Upper lobe of right lung (tissue), 1 donor: ENCODE measurements at places on chromosomes 1 and 21. TPM values are rescaled to one million over a fixed set of nuclear protein-coding genes. Genes with fewer than 3 reads are reported as not detected.

DNA sequence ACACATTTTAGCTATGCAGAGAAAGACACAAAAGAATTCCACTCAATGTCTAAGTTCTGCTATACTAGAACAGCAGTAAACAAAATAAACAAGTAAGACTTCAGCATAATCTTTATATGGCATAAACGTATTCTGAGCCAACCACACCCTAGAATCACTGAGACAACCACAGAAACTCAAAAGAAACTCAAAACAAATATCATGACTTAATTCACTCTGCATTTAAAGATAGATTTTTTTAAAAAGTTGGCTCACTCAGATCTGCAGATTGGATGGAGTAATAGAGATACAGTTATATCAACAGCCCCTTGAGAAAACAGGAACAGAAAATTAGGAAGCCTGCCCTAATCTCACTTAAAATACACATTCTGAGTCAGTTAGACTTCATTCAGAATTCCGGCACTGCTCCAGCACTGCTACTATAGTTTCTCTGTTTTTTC lies 95.0 kb downstream of the COL24A1 start:
- DNase-seq = no peak
- H3K27ac ChIP-seq = no peak overlapping the region
- no peaks in the 10 kb centered on the region for H3K27me3 ChIP-seq
- H3K36me3 ChIP-seq = no peaks in the 10 kb centered on the region

DNA sequence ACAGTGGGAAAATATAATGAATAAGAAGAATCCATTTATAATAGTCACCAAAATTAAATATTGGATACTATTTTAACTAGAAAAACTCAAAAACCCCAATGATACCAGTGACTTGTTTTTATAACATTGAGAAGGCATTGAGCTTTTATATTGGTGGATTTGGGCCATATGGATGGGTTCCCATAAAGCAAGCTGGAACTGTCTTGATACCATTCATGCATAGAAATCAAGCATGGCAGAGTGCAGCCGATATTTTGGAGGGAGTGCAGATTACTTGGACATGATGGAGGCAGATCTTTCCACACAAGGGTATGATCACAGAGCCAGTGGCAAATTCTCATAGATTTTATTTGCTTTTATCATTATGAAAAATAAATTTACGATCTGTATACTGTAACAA lies 3.8 kb upstream of the RWDD3 start:
- DNase-seq = no peak
- H3K4me3 ChIP-seq = no peak overlapping the region
- no peaks in the 10 kb centered on the region for H3K27me3 ChIP-seq
- H3K36me3 ChIP-seq = no peaks in the 10 kb centered on the region

Gene MOV10
- total RNA-seq = 62.8 TPM

GRCh38 chr1:76038287-76039004 lies 36.1 kb upstream of the ST6GALNAC3 start:
- H3K27me3 ChIP-seq = no peaks in the 10 kb centered on the region
- no peaks in the 10 kb centered on the region for H3K36me3 ChIP-seq
- no peak overlapping the region for H3K4me3 ChIP-seq
- no peak for DNase-seq
- H3K4me1 ChIP-seq = no peaks in the 10 kb centered on the region

DNA sequence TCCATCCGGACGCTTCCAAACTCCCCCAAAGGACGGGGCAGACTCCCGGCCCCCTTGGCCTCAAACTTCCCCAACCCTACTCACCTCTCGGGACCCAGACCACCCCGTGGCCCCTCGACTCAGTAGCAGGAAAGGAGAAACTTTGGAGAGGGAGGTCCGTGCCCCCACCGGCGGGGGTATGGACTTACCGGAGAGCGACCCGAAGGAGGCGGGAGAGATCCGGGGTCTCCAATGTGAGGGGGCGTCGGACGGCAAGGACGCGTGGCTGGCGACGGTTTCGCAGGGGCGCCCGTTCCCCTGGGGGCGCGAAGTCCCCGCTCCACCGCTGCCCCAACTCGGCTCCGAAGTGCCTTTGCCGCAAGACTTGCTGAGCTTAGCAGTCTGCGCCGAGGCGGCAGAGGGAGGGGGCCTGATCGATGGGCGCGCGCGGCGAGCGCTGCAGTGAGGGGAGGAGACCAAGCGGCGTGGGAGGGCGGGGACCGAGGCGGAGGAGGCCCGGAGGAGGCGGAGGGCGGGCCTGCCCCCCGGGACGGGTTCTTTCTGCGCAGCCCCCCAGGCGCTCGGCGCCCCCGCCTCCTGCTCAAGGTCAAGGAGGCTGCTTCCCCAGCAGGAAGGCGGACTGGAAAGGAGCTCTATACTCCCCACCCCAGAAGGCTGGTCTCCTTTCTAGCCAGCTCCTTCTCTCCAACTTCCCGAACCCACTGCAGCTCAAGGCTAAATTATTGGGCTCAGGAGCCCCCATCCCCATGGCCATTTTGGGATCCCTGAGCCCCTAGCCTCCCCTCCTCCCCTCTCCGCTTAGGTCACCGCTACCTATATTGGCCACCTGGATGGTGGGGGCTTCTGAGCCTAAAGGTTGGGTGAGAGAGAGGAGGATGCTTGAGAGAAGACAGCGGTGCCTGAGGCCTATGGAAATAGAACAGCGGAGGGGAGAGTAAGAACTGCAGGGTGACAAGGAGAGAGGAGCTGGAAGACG lies at the start of gene SYT2:
Gene SYT2 (minus strand): TSS at position 385 of the 976 bp plus-strand sequence. CDS start 104,682 bp downstream, outside the sequence.
- H3K36me3 ChIP-seq = no peaks in the 10 kb centered on the region
- DNase-seq = no peak
- peaks cover 73% of the 10 kb centered on the region for H3K27me3 ChIP-seq
- H3K4me1 ChIP-seq = peaks cover 9% of the 10 kb centered on the region

GRCh38 chr21:34960687-34961086 lies 88.4 kb downstream of the RUNX1 start:
- no peak overlapping the region for H3K27ac ChIP-seq
- DNase-seq = no peak
- no peak overlapping the region for H3K4me3 ChIP-seq
- no peaks in the 10 kb centered on the region for H3K27me3 ChIP-seq

Gene LINGO4
- total RNA-seq = 0.29 TPM

Gene FAM151A
- total RNA-seq = not detected

DNA sequence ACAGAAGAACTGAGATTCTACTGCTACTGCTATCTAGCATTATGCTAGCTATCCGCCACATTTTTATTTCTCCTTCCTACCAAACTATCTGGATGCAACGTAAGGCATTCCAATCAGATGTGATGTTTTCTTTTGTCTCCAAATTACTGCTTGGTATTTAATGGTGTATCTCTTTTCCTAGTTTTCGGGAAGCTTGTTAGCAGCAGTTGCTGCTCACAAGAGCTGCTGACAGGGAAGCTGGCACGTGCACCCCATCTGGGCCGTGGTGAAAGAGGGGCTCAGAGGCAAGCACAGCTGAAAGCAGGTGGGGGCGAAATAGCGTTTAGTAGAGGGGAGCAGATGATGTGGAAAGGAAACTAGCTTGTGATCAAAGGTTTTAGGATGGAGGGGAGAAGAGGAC lies 57.3 kb downstream of the JAK1 start:
- peaks cover 13% of the 10 kb centered on the region for H3K4me1 ChIP-seq
- DNase-seq = no peak
- no peaks in the 10 kb centered on the region for H3K36me3 ChIP-seq
- H3K4me3 ChIP-seq = no peak overlapping the region

Gene NPR1
- total RNA-seq = 69.4 TPM

Gene FALEC
- 1.0 TPM for total RNA-seq

Gene TMPRSS15
- total RNA-seq = not detected

- H3K4me3 ChIP-seq = peak overlapping the region; percentile 49
- peaks cover 25% of the 10 kb centered on the region for H3K27me3 ChIP-seq
- H3K27ac ChIP-seq = no peak overlapping the region
- peaks cover 18% of the 10 kb centered on the region for H3K4me1 ChIP-seq
Observed at GRCh38 chr1:40315795-40316594, 1.1 kb downstream of the COL9A2 start.

Gene KISS1
- total RNA-seq = 2.9 TPM

- no peaks in the 10 kb centered on the region for H3K36me3 ChIP-seq
- no peaks in the 10 kb centered on the region for H3K27me3 ChIP-seq
- H3K27ac ChIP-seq = no peak overlapping the region
- DNase-seq = no peak
Observed at GRCh38 chr1:213166852-213167251, 115.8 kb downstream of the RPS6KC1 start.

Gene PRR9
- total RNA-seq = not detected

DNA sequence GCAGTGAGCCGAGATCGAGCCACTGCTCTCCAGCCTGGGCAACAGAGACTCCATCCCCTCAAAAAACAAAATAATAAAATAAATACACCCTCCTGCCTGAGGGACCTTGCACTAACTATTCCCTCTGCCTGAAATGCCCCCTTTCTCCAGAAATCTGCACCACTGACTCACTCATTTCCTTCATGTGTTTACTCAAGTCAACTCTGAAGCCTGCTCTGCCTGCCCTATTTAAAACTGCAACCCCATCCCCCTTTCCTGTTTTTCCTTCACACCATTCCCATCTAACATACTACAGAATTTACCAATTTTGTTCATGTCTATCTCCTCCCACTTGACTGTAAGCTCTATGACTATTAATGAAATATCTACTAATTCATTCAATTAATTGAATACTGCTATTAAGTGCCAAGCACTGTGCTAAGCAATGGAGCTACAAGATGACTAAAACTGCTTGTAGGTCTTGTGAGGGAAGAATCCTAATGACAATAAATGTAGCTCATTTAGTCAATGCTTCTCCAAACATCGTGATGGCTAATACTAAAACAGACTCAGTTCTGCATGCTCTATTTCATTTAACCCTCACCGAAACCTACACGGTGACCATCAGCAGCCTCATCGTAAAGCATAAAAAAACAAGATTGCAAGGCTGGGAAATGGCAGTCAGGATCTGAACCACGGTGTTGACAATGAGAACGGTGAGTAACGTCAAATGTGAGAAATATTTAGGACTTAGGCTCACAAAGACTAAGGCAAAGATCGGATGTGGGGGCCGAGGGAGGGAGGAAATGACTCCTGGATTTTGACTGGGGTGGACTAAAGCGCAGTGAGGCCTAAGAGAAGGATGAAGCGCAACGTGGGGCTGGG lies 749 bp upstream of the TMEM39B start:
- no peaks in the 10 kb centered on the region for H3K27me3 ChIP-seq
- no peak for DNase-seq
- H3K4me1 ChIP-seq = peaks cover 24% of the 10 kb centered on the region
- H3K4me3 ChIP-seq = peak overlapping the region; percentile 72
- H3K36me3 ChIP-seq = peaks cover 15% of the 10 kb centered on the region
- H3K27ac ChIP-seq = peak overlapping the region; percentile 84

Gene SPRR2E
- total RNA-seq = not detected

- no peaks in the 10 kb centered on the region for H3K27me3 ChIP-seq
- no peak overlapping the region for H3K27ac ChIP-seq
- peak; percentile 83 for DNase-seq
- H3K36me3 ChIP-seq = peaks cover 30% of the 10 kb centered on the region
- peak overlapping the region; percentile 92 for H3K4me3 ChIP-seq
Observed at GRCh38 chr1:155062702-155063411, 683 bp upstream of the EFNA4 start.

Gene FTCD
- 0.46 TPM for total RNA-seq

- peak overlapping the region; percentile 52 for H3K27ac ChIP-seq
- peaks cover 16% of the 10 kb centered on the region for H3K4me1 ChIP-seq
- peaks cover 26% of the 10 kb centered on the region for H3K36me3 ChIP-seq
- peak overlapping the region; percentile 92 for H3K4me3 ChIP-seq
- DNase-seq = no peak
- no peaks in the 10 kb centered on the region for H3K27me3 ChIP-seq
Observed at GRCh38 chr1:20634065-20634593, 871 bp downstream of the PINK1 start.

DNA sequence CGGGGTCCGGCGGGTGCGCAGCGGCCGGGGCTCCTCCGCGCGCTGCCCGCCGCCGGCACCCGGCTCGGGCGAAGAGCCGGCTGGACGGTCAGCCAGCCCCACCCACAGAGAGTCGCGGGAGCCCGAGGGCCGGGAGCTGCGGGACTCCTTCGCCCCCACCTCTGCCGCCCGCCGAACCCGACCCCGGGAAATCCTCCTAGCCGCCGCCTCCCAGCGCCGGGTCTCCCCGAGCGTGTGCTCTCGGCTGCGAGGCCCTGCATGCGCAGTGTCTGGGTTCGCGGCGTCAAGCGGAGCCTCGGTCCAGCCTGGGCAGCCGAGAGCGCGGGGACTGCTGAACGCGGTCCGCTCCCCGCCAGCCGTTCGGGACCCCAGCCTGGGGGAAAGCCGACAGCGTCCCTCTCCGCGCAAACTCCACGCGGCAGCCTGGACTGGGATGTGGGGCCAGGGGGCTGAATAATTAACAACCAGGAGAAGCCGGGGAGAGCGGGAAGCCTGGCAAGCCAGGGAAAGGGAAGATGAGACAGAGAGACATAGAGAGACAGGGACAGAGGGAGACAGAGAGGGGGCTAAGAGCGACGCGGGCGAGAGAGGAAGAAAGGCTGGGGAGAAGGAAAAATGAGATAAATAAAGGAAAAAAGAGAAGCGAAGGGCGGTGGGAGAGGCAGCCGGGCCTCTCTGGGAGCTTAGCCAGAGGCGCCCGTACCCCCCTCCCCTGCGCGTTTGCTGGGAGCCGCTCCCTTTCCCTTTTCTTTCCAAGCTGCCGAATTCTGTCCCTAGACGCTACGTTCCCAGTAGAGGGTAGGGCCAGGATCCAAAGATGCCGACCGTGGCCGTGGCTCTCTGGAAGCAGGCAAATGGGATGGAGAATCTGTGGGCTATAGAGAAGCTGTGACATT lies 64.2 kb downstream of the MEF2D start:
- peak overlapping the region; percentile 34 for H3K4me3 ChIP-seq
- H3K27ac ChIP-seq = no peak overlapping the region
- H3K27me3 ChIP-seq = peaks cover 98% of the 10 kb centered on the region
- H3K4me1 ChIP-seq = peaks cover 13% of the 10 kb centered on the region

- no peak overlapping the region for H3K4me3 ChIP-seq
- H3K27ac ChIP-seq = no peak overlapping the region
- no peaks in the 10 kb centered on the region for H3K36me3 ChIP-seq
- DNase-seq = no peak
- peaks cover 9% of the 10 kb centered on the region for H3K4me1 ChIP-seq
Observed at GRCh38 chr21:15222707-15223106, 157.9 kb upstream of the NRIP1 start.

Gene LCE2D
- total RNA-seq = not detected

DNA sequence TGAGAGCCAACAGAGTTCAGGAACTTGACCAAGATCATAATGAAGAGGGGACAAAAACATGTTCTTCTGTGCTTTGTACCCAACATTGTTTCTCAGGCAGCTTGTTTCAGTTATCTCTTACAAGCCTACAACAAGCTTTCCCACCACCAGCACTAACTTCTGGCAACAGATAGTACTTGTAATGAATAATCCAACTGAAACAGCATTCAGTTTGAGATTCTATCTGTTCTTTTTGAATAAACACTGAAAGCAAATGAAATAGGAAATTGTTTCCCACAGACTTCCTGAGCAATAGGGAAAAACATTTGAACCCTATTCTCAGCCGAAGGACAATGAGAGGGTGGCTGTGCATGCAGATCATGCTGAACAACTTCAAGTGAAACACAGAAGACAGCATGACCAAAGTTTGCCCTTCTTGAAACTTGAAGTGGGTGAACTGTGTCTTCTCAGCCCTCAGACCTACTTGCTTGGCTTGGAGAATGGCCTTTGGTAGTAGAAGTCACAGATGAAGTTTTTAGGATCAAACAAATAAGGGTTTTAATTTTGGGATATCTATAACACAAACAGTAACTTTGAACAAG lies 11.2 kb upstream of the HOOK1 start:
- no peak overlapping the region for H3K4me3 ChIP-seq
- H3K4me1 ChIP-seq = no peaks in the 10 kb centered on the region
- H3K27ac ChIP-seq = no peak overlapping the region
- no peaks in the 10 kb centered on the region for H3K36me3 ChIP-seq
- no peaks in the 10 kb centered on the region for H3K27me3 ChIP-seq

GRCh38 chr1:165884690-165885304 lies 57.4 kb downstream of the UCK2 start:
- peak overlapping the region; percentile 19 for H3K27ac ChIP-seq
- peaks cover 10% of the 10 kb centered on the region for H3K4me1 ChIP-seq
- no peaks in the 10 kb centered on the region for H3K27me3 ChIP-seq
- H3K4me3 ChIP-seq = no peak overlapping the region
- DNase-seq = no peak
